ENCODE measurements at places on chromosomes 5 and 9.

DNA sequence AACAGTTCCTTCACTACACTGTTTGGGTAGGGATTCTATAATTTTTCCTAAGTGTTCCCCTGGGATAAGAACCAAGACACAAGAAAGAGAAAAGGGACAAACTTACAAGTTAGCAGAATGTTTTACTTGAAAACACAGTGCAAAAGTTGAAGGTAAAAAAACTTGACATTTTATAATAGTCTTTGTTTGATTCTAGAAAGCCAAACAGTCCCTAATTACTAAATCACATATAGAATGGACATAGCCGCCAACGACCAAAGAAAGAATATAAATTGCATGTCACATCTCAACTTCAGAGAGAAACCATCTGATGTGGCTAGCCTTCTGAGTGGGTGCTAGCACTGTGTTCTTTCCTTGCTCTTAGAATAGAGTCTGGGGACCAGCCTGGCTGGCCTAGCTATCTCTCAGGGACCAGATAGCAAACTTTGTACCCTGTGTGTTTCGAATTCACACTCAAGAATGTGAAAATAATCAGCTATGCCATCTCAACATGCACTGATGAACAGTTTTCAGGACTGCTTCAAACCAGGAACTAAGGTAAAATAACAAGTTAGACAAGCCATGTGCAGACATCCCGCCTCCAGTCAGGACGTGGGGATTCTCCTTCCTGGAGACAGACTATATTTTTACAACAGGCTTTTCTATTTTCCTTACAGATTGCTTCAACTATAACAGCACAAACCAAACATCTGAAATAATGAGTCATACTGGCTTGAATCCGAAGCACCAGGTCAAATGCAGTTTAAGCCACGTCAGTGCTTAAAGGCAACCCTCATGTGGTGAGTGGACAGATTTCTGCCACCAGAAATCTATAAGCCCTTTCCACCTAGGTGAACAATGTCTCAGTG lies 53.7 kb downstream of the LHFPL2 start:
- no peak for DNase-seq

- no peak for DNase-seq
These were observed 339.6 kb upstream of the ITGA1 start for GRCh38 chr5:52448111-52448510.

- DNase-seq, result no peak
These were observed 21.3 kb downstream of the NIPAL4 start for GRCh38 chr5:157481265-157481664.

DNA sequence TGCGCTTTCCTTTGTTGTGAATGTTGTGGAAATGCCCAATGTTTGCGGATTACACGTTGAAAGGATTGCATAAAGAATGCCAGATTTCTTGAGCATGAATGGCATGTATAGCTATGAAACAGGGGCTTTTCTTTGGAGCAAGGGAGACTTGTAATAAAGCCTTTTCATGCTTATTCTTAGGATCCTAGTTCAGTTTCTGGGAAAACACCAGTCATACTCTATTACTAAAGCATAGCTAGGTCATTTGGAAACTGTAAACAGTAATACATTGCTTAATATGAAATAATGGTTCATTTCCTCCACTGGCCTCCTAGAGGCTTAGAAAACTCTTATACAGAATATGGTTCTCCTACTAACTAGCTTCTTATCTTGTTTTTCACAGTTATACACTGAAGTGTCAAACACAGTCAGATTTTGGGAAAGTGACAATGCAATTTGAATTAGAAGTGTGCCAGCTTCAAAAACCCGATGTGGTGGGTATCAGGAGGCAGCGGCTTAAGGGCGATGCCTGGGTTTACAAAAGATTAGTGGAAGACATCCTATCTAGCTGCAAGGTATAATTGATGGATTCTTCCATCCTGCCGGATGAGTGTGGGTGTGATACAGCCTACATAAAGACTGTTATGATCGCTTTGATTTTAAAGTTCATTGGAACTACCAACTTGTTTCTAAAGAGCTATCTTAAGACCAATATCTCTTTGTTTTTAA lies 104.2 kb downstream of the MELK start:
- no peak for DNase-seq

GRCh38 chr9:87102126-87102525 lies 154.8 kb upstream of the GAS1 start:
- DNase-seq, result no peak

DNA sequence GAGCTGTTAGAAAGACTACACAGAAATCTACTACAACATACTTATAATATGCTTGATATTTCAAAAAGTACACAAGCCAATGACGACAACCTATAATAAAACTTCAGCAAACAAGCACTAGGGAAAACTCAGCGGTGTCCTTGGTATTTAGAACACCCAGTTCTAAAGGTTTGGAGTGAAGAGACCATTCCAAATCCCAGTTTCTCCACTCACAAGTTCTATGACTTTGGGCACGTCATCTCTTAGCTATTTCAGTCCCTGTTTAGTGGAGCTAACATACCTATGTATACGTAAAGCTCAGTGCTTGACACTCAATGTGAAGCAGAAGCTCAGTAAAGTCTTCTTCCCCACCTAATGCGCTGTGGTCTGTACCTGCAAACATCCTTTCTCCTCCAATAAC lies 52.8 kb downstream of the MLLT3 start:
- DNase-seq, result no peak

Data from retina (tissue), 1 donor.